T-cell (primary cell): ENCODE measurements at places on chromosomes 2 and 18.

GRCh38 chr2:95027369-95027720 is 1.8 kb downstream of the MAL start:
- DNase-seq, result no peak

- DNase-seq, result no peak
These were observed 126.9 kb downstream of the KCNS3 start for GRCh38 chr2:18005411-18005810.

GRCh38 chr2:29821591-29821990 is 99.8 kb downstream of the ALK start:
- DNase-seq, result no peak

DNA sequence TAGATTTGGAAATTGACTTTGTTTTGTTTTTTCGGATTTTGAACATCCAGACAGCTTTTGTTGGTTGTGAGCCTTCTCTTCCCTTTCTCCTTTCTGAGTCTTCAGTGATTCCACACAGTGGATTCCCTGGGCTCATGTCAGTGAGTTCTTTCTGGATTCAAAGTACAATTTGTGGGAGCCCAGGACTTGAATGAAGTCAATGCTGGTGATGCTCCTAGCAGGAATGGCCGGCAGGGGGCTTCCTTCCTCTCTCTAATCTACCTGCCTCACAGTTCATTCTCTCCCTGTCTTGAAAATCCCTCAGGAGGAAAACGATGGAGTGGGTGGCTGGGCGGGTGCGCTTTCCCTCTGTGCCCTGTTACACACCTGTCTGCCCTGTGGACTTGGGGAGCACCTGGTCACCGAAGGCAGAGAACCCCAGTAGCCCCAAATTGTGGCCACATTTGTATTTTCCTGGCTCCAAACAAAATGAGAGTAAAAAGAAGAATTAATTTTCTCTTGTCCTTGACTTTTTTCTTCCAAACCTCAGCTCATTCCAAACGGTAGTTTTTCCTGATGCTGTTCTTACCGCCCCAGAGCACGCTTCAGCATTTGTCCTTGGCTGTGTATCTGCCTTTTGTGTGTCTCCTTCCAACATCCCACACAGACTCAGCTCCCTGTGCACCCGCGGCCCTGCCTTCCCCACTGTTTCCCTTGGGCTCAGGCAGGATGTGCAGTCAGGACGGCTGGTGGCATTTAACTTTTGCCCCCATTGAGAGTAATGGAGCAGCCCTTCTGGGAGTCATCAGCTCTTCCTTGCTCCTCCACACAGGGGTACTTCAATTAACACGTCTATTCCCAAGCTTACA is 86.6 kb downstream of the MARCO start:
- DNase-seq, result no peak

DNA sequence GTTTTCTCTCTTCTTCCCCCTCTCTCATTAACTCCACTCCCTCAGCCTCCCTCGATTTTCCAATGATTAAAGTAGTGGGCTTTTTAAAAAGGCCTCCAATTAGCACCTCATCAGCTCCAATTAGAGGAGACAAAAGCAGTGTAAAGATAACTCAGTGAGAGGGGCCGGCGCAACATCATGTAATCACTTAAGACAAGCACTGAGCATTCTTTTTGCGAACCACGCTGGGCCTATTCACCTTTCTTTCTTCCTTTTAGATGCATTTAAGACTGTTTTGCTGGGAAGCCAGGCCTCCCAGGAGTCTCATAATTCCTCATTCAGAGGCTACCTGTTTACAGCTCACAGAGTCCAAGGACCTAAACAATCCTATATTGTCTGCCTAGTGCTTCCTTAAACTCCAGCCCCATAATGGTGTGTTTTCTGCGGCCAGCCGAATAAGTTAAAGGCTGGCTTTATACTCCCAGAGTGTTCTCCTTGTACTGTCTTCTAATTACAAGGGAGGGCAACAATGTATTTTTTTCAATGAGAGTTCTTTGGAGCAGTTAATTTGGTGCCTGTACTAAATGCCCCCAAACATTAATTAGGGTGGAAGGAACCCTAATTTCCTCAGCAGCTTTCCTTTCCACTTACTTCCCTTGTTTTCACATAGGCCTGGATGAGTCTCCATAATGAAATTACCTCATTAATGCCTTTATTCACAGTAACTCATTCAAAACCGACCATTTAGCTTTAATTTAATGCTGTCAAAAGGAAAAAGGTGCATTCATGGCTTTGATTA is 28.0 kb upstream of the LMAN1 start:
- DNase-seq, result no peak
